ENCODE measurements at places on chromosomes 13 and 19.

- no peak for DNase-seq
These were observed 58.6 kb upstream of the POSTN start for GRCh38 chr13:37657134-37657533.

- no peak for DNase-seq
These were observed at the start of gene PLPP2 for GRCh38 chr19:291006-291521. Gene PLPP2 (minus strand): TSS chr19:291403. CDS start chr19:291336, 67 bp downstream.

DNA sequence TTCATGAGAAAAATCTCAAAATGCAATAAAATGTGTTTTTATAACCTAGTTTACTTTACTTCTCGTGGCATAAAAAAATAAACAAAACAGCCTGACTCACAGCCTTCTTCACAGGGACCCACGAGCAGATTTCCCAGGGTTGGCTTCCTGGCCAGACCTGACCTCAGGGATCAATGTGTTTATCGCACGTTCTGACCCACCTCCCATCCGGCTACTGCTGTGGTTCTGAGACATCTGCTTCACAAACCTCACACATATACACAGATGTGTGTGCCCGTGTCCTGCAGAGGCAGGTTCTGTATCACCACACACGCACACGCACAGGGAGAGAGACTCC, 118.3 kb downstream of the COL4A2 start:
- DNase-seq: no peak

GRCh38 chr13:107351305-107351704, 783.4 kb upstream of the ARGLU1 start:
- no peak for DNase-seq

DNA sequence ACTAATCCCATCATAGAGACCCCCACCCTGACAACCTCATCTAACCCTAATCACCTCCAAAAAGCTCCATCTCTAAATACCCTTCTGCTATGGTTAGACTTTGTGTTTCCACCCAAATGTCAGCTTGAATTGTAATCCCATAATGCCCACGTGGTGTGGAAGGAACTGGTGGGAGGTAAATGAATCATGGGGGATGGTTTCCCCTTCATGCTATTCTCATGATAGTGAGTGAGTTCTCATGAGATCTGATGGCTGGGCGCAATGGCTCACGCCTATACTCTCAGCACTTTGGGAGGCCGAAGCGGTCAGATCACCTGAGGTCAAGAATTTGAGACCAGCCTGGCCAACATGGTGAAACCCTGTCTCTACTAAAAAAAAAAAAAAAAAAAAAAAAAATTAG, 2.6 kb downstream of the VMAC start:
- DNase-seq: no peak
